ENCODE measurements at places on chromosomes 11 and 22. TPM values are rescaled to one million over a fixed set of nuclear protein-coding genes. Genes with fewer than 3 reads are reported as not detected.

The SOX6 gene
- total RNA-seq, result under 0.01 TPM

The PLA2G3 gene
- total RNA-seq, result not detected

The FXYD6 gene
- not detected for total RNA-seq

The RFPL2 gene
- not detected for total RNA-seq

The TENM4 gene
- total RNA-seq, result under 0.01 TPM

The LYVE1 gene
- total RNA-seq, result 0.54 TPM

The BEST1 gene
- 0.28 TPM for total RNA-seq

The OR4A16 gene
- total RNA-seq, result not detected

The C1QTNF4 gene
- 0.18 TPM for total RNA-seq

The DNAJB7 gene
- not detected for total RNA-seq

The C11orf97 gene
- total RNA-seq, result not detected

The GAL gene
- total RNA-seq, result 0.28 TPM

The PIWIL4 gene
- total RNA-seq, result 0.18 TPM

The B3GAT3 gene
- total RNA-seq, result 20.0 TPM

The TMEM191C gene
- total RNA-seq, result 0.38 TPM

The ATP5MG gene
- 166 TPM for total RNA-seq

The SNRPD3 gene
- total RNA-seq, result 190 TPM

The MYO18B gene
- total RNA-seq, result 0.09 TPM

The ACRV1 gene
- not detected for total RNA-seq

The TMEM121B gene
- 0.36 TPM for total RNA-seq

The PRG3 gene
- total RNA-seq, result not detected

The BRMS1 gene
- 65.0 TPM for total RNA-seq

The SMIM35 gene
- total RNA-seq, result not detected

The KCNJ5 gene
- total RNA-seq, result 0.09 TPM

The KLHL22 gene
- 19.9 TPM for total RNA-seq

The USP2 gene
- 0.18 TPM for total RNA-seq

The SCGB1C1 gene
- total RNA-seq, result not detected

The HTR3A gene
- total RNA-seq, result not detected

The PIH1D2 gene
- 0.38 TPM for total RNA-seq

The GNAZ gene
- 0.66 TPM for total RNA-seq

The TRIM64 gene
- total RNA-seq, result not detected
